ENCODE measurements at places on chromosomes 7 and 10.
A peak's percentile ranks its signal among the peaks of the same experiment; 100 is the strongest.

- H3K4me1 ChIP-seq: peaks cover 13% of the 10 kb centered on the region
- DNase-seq: no peak
- no peak overlapping the region for H3K4me3 ChIP-seq
- H3K27me3 ChIP-seq: no peaks in the 10 kb centered on the region
- H3K36me3 ChIP-seq: no peaks in the 10 kb centered on the region
These were observed 17.4 kb upstream of the EEPD1 start for GRCh38 chr7:36135700-36136099.

DNA sequence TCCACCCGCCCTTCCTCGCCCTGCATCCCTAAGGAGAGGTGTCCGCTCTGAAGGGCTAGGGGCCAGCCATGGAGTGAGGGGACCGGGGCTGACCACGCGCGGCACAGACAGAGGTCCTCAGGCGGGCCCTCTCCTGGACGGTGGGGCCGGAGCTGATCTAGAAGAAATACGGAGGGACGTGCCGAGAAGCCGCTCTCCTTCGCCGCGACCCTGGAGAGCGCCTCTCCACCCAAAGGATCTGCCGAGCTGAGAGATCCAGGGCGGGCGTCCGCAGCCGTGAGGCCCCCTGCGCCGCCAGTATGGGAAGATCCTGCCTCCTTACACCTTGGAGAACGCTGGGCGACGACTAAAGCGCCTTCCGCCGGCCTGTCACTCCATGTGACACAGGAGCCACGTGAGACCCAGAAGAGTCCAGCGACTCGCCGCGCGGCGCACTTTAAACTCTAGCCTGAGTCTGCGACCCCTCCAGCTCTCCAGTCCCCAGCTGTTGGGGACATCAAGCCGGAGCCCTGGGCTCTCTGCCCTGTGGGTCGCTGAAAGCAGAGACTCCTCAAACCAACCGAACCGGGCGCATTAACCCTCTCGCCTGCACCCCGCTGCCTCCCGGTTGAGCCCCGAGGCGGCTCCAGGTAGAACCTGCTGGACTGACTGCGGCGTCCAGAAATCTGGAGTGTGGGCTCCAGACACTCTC lies 1.5 kb upstream of the SFMBT2 start:
- H3K4me1 ChIP-seq: peaks cover 48% of the 10 kb centered on the region
- DNase-seq: peak; percentile 45

DNA sequence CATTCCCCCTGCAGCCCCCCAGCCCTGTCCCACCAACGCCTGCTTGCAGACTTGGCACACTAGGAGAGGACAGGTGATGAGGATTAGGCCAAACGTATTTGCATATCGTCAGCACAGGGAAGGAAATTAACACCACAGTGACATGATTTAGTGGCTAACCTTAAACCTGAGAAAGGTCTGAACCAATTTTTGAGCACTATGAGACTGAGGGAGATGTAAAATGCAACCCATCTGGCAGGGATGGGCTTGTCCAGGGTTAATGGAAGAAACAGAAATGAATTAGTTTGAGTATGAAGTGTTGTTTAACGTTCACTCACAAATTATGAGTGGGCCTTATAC lies 183.6 kb downstream of the TAX1BP1 start:
- H3K36me3 ChIP-seq: no peaks in the 10 kb centered on the region
- no peaks in the 10 kb centered on the region for H3K27me3 ChIP-seq
- no peak for DNase-seq
- H3K4me3 ChIP-seq: no peak overlapping the region
- peaks cover 9% of the 10 kb centered on the region for H3K4me1 ChIP-seq

DNA sequence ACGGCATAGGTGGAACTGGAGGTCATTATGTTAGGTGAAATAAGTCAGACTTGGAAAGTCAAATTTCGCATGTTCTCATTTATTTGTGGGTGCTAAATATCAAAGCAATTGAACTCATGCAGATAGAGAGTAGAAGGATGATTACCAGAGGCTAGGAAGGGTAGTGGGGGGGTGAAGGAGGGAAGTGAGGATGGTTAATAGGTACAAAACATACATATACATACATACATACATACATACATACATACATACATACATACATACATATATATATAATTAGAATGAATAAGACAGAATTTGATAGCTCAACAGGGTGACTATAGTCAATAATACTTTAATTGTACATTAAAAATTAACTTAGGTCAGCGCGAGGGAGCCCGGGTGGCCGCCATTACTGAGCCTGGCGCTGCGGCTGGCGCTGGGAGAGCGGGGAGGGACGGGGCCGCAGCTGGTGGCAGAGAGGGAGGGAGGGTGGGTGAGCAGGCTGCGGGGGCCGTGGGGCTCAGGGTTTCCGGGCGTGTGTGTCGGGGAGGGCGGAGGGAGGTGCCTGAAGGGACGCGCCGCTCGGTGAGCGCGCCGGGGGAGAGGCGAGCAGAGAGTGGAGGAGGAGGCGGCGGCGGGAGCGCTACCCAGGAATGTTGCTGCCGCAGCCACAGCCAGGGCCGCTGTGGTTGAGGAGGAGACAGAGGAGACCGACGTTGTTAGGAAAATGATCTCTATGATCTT lies 85.8 kb upstream of the EGFR start:
- H3K27ac ChIP-seq: peak overlapping the region; percentile 59
- peaks cover 8% of the 10 kb centered on the region for H3K4me1 ChIP-seq
- H3K27me3 ChIP-seq: no peaks in the 10 kb centered on the region
- peak; percentile 82 for DNase-seq
- H3K36me3 ChIP-seq: no peaks in the 10 kb centered on the region

GRCh38 chr10:103736763-103737162 lies 118.6 kb downstream of the SH3PXD2A start:
- DNase-seq: no peak
- H3K4me1 ChIP-seq: peaks cover 30% of the 10 kb centered on the region
- no peaks in the 10 kb centered on the region for H3K36me3 ChIP-seq
- H3K27me3 ChIP-seq: no peaks in the 10 kb centered on the region
- no peak overlapping the region for H3K4me3 ChIP-seq

- H3K27ac ChIP-seq: no peak overlapping the region
- no peaks in the 10 kb centered on the region for H3K27me3 ChIP-seq
- no peak overlapping the region for H3K4me3 ChIP-seq
- H3K4me1 ChIP-seq: peaks cover 4% of the 10 kb centered on the region
These were observed 137.4 kb upstream of the CDC14C start for GRCh38 chr7:48786951-48787350.

GRCh38 chr10:131168238-131168875 lies 143.2 kb downstream of the TCERG1L start:
- no peaks in the 10 kb centered on the region for H3K4me1 ChIP-seq
- DNase-seq: no peak
- H3K4me3 ChIP-seq: no peak overlapping the region
- H3K27ac ChIP-seq: no peak overlapping the region

- no peak overlapping the region for H3K27ac ChIP-seq
- H3K27me3 ChIP-seq: no peaks in the 10 kb centered on the region
- no peak overlapping the region for H3K4me3 ChIP-seq
- no peak for DNase-seq
These were observed 227.2 kb upstream of the KLF14 start for GRCh38 chr7:130961128-130961601.

DNA sequence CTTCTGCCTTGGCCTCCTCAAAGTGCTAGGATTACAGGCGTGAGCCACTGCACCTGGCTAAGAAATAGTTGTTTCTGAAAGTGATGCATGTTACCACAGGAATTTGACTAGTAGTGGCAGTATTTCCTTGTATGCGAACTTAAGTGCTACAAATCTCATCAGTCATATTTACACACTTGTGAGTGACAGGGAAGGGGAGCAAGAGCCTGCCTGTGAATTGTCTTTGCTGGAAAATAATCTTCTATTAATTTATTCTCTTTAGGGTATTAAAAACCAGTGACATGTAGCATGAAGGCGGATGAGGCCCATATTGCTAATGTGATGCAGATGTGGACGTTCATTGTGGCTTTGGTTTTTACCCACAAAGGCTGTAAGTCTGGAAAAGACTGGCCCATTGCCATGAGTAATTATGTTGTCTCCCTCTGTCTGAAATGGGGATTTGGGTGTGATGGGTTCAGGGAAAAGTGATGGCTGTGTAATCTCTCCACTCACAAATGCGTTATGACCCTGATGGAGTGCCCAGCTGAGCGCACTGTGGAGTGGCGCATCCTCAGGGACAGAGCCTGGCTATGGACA lies 97.6 kb downstream of the CCNY start:
- H3K27ac ChIP-seq: no peak overlapping the region
- H3K4me1 ChIP-seq: no peaks in the 10 kb centered on the region
- H3K36me3 ChIP-seq: no peaks in the 10 kb centered on the region
- no peaks in the 10 kb centered on the region for H3K27me3 ChIP-seq
- H3K4me3 ChIP-seq: no peak overlapping the region
- DNase-seq: no peak

- DNase-seq: no peak
- no peak overlapping the region for H3K27ac ChIP-seq
- no peak overlapping the region for H3K4me3 ChIP-seq
- no peaks in the 10 kb centered on the region for H3K36me3 ChIP-seq
- H3K27me3 ChIP-seq: no peaks in the 10 kb centered on the region
- H3K4me1 ChIP-seq: no peaks in the 10 kb centered on the region
These were observed 86.3 kb downstream of the PLPP4 start for GRCh38 chr10:120543291-120543690.

- H3K4me3 ChIP-seq: no peak overlapping the region
- no peaks in the 10 kb centered on the region for H3K36me3 ChIP-seq
- H3K4me1 ChIP-seq: no peaks in the 10 kb centered on the region
- no peak overlapping the region for H3K27ac ChIP-seq
- H3K27me3 ChIP-seq: no peaks in the 10 kb centered on the region
- no peak for DNase-seq
These were observed 17.6 kb upstream of the PRXL2A start for GRCh38 chr10:80390740-80391139.

GRCh38 chr10:116787053-116787659 lies 44.8 kb upstream of the HSPA12A start:
- no peaks in the 10 kb centered on the region for H3K36me3 ChIP-seq
- no peak for DNase-seq
- no peaks in the 10 kb centered on the region for H3K27me3 ChIP-seq
- no peak overlapping the region for H3K4me3 ChIP-seq
- peaks cover 4% of the 10 kb centered on the region for H3K4me1 ChIP-seq

- no peak overlapping the region for H3K4me3 ChIP-seq
- no peak for DNase-seq
- no peaks in the 10 kb centered on the region for H3K4me1 ChIP-seq
- no peaks in the 10 kb centered on the region for H3K27me3 ChIP-seq
- H3K36me3 ChIP-seq: no peaks in the 10 kb centered on the region
These were observed 219.2 kb upstream of the BMPER start for GRCh38 chr7:33685981-33686683.

- H3K4me3 ChIP-seq: no peak overlapping the region
- no peak for DNase-seq
- no peaks in the 10 kb centered on the region for H3K27me3 ChIP-seq
- H3K4me1 ChIP-seq: peaks cover 53% of the 10 kb centered on the region
- H3K36me3 ChIP-seq: no peaks in the 10 kb centered on the region
These were observed 329.2 kb upstream of the ZMIZ1 start for GRCh38 chr10:78739444-78740053.

GRCh38 chr7:15584575-15584974 lies 22.8 kb upstream of the AGMO start:
- no peak overlapping the region for H3K27ac ChIP-seq
- no peak overlapping the region for H3K4me3 ChIP-seq
- no peak for DNase-seq
- H3K27me3 ChIP-seq: no peaks in the 10 kb centered on the region
- no peaks in the 10 kb centered on the region for H3K4me1 ChIP-seq
- H3K36me3 ChIP-seq: no peaks in the 10 kb centered on the region

DNA sequence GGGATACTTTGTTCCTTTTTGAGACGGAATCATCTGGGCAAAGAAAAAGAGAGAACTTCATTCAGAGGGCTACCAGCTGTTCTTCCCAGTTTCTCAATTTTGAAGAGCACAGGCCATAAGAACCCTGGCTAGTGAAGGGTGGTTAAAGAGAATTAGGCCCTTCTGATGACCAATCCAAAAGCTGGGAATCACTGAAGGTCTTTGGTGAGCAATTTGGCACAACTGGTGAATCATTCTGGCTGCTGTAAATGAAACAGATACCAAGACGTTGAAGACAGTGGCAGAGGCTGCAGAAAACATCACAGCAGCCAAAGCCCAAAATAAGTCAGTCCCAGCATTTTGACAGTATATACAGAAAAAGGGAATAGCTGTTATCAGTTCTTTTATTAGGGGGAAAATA lies 5.1 kb downstream of the RAPGEF5 start:
- H3K27ac ChIP-seq: peak overlapping the region; percentile 70
- H3K4me3 ChIP-seq: no peak overlapping the region
- no peak for DNase-seq
- H3K27me3 ChIP-seq: no peaks in the 10 kb centered on the region
- no peaks in the 10 kb centered on the region for H3K36me3 ChIP-seq

- H3K27me3 ChIP-seq: no peaks in the 10 kb centered on the region
- no peak for DNase-seq
- peaks cover 15% of the 10 kb centered on the region for H3K4me1 ChIP-seq
- H3K27ac ChIP-seq: no peak overlapping the region
- no peaks in the 10 kb centered on the region for H3K36me3 ChIP-seq
These were observed 3.7 kb downstream of the PDZD7 start for GRCh38 chr10:101027106-101027720.

DNA sequence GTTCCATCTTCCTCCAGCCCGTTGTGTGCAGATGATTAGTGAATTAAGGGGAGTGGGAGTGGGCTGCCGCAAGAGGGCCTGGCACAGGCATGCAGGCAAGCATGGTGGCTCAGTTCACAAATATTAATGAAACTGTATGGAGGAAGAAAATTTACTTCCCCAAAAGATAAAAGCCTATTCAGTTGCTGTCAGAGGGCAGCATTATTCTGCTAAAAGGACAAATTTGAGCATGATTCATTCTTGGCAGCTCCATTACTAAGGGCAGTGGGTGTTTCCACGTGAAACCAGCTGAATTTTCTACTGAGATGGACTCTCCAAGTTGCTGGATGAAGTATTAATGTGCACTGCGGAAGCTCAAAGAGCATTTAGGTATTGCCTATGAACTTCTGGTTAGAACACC lies 90.9 kb upstream of the WDR11 start:
- H3K27me3 ChIP-seq: no peaks in the 10 kb centered on the region
- DNase-seq: no peak
- no peak overlapping the region for H3K4me3 ChIP-seq
- no peaks in the 10 kb centered on the region for H3K4me1 ChIP-seq

DNA sequence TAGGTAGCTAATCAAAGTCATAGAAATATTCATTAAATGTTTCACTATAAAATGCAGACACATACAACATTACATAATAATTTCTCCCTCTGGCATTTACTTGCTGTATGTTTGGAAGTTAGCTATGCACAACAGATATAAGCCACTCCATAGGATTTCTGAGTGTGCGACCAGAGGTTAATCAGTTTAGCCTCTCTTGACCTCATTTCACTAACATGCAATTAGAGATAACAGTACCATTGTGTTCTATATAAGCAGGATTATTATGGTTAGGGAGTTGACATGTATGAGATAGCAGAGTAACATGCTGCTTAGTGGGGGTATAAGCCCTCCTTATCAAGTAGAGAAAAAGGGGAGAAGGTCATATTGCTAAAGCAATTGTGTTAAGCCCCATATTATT lies 26.4 kb downstream of the GLUD1 start:
- no peaks in the 10 kb centered on the region for H3K4me1 ChIP-seq
- no peak overlapping the region for H3K4me3 ChIP-seq
- no peak overlapping the region for H3K27ac ChIP-seq
- no peak for DNase-seq

- H3K27me3 ChIP-seq: no peaks in the 10 kb centered on the region
- H3K36me3 ChIP-seq: no peaks in the 10 kb centered on the region
- DNase-seq: no peak
- H3K4me1 ChIP-seq: no peaks in the 10 kb centered on the region
- no peak overlapping the region for H3K4me3 ChIP-seq
These were observed 142.1 kb upstream of the EEPD1 start for GRCh38 chr7:36010656-36011587.

Data from body of pancreas (tissue), 4 donors.